ENCODE measurements at places on chromosomes 16 and 17. TPM values are rescaled to one million over a fixed set of nuclear protein-coding genes. Genes with fewer than 3 reads are reported as not detected.

ANTKMT gene
- 54.7 TPM for total RNA-seq

RAB26 gene
- total RNA-seq = 1.0 TPM

KRTAP9-4 gene
- total RNA-seq = not detected

PLK1 gene
- total RNA-seq = 50.7 TPM

DNA sequence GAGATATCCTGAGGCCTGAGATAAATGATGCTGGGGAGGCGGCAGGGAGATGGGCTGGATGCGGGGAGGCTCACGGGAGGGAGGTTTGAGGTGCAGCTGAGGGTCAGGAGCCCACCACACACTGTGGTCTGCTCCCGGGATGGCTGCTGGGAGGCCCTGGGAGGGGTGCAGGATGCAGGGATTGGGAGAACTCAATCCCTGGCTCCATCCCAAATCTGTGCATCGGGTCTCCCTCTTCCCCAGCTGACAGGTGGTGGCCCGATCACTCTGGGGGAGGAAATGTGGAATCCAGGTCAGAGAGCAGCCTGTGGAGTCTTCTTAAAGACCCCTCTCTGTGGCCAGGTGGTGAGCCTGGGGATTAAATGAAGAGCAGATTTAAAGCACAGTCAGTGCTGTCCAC lies 12.0 kb downstream of the PHB1 start:
- DNase-seq = no peak

GRCh38 chr17:57876866-57877237 lies 27.0 kb upstream of the MRPS23 start:
- no peak for DNase-seq

GRCh38 chr16:31167315-31167714 lies 12.6 kb upstream of the FUS start:
- no peak for DNase-seq

DNA sequence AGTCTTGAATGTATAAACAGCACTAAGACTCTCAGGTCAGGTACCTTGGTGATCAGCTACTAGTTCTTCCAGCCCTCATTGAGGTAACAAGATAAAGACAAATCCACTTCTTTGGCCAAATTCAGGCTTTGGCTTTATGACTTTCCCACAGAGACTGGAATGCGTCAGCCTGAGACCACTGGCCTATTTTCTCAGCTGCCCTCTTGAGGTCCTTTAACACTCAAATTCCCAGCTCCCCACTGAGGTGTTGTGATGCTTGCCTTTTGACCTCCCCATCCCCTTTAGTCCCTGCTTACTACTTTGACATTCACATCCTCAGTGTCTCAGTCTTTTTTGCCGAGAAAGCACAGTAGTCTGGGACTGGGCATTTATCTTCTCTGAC lies 10.6 kb downstream of the TNFAIP1 start:
- DNase-seq = no peak

GRCh38 chr17:29572691-29573557 lies 4.4 kb downstream of the TP53I13 start:
- DNase-seq = no peak

GRCh38 chr17:73365301-73365874 lies 53.6 kb upstream of the CDC42EP4 start:
- DNase-seq = no peak

- peak; percentile 8 for DNase-seq
Measured at GRCh38 chr17:67628580-67629013, 89.1 kb upstream of the NOL11 start.

GRCh38 chr17:34299027-34299426 lies 13.5 kb downstream of the CCL11 start:
- DNase-seq = no peak

DNA sequence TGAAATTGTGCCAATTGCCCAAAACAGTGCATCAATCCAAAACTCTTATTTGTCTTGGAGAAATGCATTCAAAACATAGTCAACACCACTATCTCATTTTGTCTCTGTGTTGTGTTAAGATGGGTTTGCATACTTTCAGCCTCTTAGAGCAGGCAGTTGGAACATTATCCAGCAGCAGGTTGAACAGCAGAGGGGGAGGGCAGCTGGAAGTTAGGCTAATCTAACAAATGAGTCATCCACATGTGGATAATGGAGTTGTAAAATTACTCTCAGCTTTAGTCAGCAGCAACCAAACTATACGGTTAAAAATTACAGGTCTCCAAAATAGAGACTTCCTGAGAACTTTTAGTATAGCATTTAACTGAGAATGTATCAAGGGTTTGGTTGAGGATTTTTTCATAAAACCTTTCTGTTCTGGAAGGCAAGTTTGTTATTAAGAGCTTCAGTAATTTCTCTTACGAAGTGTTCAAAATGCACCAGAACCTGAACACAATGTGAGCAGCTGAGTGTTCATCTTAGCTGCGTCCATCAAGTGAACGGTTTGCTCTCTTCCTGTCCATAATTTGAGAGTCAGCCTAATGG lies 46.3 kb downstream of the PRKCA start:
- peak; percentile 70 for DNase-seq
